ENCODE measurements at places on chromosomes 6 and 20.

DNA sequence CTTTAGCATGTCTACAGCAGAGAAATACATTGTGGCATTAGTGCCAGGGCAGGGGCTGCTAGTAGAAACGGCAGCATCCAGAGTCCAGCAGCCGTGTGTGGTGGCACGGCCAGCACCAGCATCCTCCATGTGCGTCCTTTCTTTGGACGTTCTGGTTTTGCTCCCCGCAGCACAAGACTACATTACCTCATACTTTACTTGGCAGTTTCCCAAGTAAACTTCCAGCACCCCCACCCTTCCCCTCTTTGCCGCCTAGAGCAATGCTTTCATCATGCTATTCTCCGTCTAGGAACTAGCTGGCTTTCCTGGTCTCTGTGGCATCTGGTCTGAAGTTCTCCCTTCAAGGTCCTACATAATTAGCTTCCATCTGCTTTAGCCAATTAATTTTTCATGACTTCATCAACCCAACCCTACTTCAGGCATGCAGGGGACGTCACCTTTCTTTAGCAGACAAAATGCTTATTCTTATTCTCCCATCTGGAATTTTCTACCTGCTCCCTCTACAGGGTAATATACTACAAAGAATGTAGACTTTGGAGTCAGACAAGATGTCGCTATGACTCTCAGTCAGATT lies 67.6 kb downstream of the BLOC1S5 start:
- DNase-seq, result no peak

GRCh38 chr20:52924411-52925271 lies 47.5 kb upstream of the TSHZ2 start:
- DNase-seq, result no peak

- DNase-seq, result peak; percentile 81
Observed at GRCh38 chr6:154343473-154344308, 12.9 kb downstream of the IPCEF1 start.

GRCh38 chr6:131776985-131777384 lies 30.8 kb upstream of the ENPP1 start:
- no peak for DNase-seq

DNA sequence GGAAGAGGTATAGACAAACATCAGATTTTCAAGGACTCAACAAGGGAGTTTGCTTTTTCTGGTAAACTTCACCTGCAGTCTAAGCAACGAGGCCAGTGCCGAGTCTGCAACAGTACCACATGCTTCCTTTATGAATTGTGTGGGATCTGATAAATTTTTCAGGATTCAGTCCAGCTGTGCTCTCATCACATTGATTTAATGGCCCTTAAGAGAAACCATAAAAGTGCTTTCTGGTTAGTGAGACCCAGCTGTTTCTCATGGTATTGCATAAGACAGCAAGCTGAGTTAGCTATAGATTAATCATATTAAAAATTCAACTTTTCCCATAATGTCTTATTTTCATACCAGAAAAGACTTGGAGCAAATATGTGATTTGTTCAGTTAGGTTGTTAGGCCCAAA lies 291.4 kb downstream of the CENPW start:
- DNase-seq, result no peak

Measured in upper lobe of right lung (tissue), 1 donor.